ENCODE measurements at places on chromosomes 4 and X.

GRCh38 chr4:14025111-14025510 is 397.6 kb upstream of the BOD1L1 start:
- DNase-seq, result no peak

DNA sequence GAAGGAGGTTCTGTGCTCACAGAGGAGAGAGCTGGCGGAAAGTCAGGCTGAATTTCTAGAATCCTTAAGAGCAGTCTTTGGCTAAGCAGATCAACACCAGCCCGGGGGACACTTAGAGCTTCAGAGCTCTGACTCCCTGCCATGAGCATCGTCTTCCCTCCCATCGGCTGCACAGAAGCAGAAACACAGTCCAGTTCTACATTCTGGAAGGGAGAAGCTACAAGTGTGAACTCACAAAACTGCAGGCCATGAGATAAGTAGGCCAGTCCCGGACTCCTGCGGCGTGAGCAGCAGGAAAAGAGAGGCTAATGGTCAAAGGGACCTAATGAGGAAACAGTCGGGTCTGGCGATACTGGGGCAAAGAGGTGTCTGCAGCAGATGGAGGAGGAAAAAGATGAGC is 211.5 kb downstream of the DHX15 start:
- DNase-seq, result no peak

DNA sequence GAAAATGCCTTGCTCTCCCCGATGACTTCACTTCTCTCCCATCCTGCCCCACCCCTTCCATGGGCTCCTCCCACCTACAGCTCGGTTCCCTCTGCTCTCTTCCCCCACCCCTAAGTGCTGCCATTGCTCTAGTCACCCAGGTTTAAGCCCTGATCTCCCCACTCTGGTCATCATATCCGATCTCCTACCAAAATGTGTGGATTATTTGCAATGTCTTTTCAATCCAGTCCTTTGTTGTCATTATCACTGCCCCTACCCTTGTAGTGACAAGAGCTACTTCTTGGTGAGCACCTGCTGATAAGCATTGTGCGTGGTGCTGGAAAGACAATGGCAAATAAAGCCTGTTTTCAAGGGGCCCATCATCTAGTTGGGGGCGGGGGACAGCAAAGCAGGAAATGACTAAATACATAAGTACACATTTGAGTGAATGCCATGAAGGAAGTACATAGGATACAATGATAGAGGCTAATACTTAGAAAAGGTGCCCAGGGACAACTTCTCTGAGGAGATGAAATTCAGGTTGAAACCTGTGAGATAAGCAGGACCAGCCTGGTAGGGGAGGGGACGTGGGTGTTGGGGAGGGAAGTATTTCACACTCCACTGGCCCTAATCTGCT is 63.8 kb downstream of the DLG3 start:
- DNase-seq, result no peak

DNA sequence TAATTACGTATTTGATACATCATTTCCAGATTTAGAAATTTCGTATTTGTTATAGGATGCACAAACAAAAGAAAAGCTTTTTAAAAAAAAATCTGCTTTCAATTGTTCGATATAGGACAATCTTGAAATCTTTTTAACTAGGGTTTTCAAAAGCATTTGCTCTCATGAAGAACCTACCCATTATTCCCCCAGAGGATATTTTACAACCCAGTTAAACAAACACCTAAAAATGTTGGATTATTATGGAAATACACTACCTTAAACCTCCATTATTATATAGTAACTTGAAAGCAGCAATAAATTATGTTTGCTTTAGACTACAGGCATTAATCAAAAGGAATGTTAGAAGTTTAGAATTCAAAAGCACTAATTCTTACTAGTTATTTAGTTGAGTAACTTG is 110.5 kb downstream of the PTPN13 start:
- DNase-seq, result no peak

GRCh38 chr4:38226170-38226569 is 266.0 kb downstream of the PTTG2 start:
- DNase-seq, result no peak

- DNase-seq, result no peak
Observed at GRCh38 chrX:30613721-30614120, 36.2 kb upstream of the TASL start.

- no peak for DNase-seq
Observed at GRCh38 chr4:67743194-67743593, 11.0 kb downstream of the GNRHR start.

DNA sequence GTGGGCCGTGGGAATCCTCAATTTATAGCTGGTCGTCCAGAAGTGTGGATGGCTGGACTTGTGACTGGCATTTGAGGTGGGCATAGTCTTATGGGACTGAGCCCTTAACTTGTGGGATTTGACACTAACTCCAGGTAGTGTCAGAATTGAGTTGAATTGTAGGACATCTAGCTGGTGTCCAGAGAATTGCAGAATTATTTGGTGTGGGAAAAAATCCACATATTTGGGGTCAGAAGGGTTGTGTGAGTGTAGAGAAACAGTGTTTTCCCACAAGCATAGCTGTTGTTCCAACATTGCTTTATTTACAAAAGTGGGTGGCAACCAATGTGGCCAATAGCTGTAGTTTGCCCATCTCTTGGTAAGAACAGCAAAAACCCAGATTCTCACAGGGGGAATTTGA is 91.3 kb downstream of the MOSPD2 start:
- DNase-seq, result no peak

DNA sequence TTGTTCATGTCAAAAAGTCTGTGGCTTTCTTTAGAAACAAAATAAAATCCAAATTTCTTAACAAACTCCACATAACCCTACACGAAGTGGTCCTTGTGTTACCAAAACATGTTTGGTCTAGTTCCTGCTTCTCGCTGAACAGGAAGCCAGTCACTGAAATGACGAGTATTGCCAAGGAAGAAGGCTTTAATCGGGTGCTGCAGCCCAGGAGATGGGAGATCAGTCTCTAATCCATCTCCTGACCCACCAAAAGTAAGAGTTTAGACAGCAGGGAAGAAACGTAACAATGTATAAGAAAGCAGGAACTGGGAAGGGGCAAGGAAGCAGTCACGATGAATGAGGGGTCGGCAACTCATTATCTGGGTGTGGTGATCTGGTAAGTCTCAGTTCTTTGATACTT is 144.6 kb upstream of the MAP9 start:
- DNase-seq, result no peak

DNA sequence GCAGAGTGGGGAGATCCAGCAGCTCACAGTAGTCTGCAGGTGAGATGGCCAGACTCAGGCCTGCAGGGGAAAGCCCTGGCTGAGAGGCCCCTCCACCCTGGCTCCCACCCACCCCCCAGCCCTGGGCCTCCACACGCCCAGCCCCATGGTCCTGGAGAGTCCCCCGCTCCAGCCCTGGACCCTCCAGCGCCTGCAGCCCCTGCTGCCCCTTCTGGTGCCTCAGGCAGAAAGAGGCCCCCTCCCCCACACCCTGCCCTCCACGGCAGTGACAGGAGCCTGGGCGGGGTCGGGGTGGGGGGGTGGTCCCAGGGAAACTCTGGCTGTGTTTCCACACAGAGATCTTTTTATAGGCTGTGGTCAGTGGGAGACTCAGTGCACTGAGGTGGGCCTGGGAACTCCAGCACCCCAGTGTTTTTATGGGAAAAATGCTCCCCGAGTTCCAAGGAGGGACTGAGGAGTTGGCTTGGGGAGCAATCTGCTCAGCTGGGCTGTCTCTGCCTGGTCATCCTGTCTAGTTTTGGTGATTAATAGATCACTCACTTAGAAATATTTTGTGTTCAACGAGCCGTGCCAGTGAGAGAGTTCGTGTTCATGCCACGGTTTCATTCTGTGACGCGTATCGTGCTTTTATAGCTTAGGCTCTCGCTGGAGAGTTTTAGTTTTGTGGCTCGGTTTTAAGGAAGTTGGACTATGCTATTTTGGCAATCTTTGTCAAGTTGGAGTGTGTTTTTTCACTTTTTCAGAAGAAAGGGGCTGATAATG is 53.1 kb upstream of the HGFAC start:
- no peak for DNase-seq

GRCh38 chrX:54530357-54530900 is 410 bp downstream of the GNL3L start:
- no peak for DNase-seq

Data from stimulated activated CD4-positive, alpha-beta T cell treated with anti-CD3 and anti-CD28 coated beads, Interleukin-1b, Interleukin-23, amount 100 ng/mL, for 1 hour (primary cell).